GM12891 (cell line): ENCODE measurements at places on chromosomes 7 and 10.

GRCh38 chr10:46052791-46053375, 6.8 kb upstream of the MSMB start:
- no peak for DNase-seq

- no peak for DNase-seq
Measured at GRCh38 chr7:117012696-117013095, 59.4 kb downstream of the ST7 start.

DNA sequence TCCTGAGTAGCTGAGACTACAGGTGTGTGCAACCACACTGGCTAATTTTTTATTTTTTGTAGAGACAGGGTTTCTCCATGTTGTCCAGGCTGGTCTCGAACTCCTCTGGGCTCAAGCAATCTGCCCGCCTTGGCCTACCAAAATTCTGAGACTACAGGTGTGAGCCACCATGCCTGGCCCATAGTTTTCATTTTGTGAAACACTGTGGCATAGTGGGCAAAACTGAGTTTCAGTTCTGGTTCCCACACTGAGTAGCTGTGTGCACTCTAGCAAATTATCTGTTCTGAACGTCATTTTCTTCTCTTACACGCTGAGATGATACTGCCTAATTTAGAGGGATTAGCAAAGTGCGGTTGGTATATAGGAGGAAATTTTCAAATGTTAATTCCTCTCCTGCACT, 13.5 kb downstream of the ATP5MK start:
- no peak for DNase-seq

DNA sequence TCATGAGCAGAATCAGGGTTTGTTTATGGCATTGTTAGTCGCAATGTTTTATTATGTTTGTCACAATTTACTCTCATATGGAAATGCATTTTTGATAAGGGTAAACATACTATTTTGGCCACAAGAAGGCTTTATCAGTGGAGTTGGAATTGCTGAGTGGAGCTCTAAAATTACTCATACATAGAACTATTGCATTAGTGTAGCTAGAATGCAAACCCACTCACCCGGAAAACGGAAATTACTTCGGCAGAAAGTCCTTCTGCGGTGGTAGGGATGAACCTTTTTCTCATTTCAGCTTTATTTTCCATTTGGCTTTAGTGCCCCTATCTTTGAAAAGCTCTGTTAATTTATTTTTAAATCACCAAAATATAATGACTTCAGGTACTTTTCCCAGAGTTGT, 42.8 kb upstream of the NPY start:
- no peak for DNase-seq

DNA sequence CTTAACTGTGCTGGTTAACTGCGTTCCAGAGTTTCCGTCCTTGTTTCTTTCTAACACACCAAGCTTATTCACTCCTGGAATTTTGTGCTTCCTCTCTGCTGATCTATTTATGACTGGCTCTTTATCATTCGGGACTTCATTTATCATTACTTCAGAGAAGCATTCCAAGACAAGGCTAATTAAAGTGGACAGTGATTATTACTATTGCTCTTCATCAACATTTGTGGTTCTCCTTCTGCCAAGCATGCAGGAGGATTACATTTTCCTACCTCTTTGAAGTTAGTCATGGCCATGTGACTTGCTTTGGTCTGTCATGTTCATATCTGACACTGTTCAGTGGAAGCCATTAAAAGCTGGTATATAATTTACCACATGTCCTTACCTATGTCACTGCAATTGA, 172.4 kb upstream of the AGR3 start:
- DNase-seq, result no peak

GRCh38 chr7:157874870-157875229, 538.0 kb downstream of the DNAJB6 start:
- DNase-seq, result no peak

GRCh38 chr7:143902332-143902899, 440 bp upstream of the TCAF1 start:
- no peak for DNase-seq

- no peak for DNase-seq
Measured at GRCh38 chr7:37820708-37821468, 27.5 kb upstream of the NME8 start.

GRCh38 chr10:125049216-125049881, 107.4 kb downstream of the ZRANB1 start:
- DNase-seq, result no peak

GRCh38 chr7:101598422-101598985, 30.6 kb downstream of the MYL10 start:
- DNase-seq, result no peak

GRCh38 chr7:142793156-142793555, 22.4 kb downstream of the PRSS2 start:
- no peak for DNase-seq

DNA sequence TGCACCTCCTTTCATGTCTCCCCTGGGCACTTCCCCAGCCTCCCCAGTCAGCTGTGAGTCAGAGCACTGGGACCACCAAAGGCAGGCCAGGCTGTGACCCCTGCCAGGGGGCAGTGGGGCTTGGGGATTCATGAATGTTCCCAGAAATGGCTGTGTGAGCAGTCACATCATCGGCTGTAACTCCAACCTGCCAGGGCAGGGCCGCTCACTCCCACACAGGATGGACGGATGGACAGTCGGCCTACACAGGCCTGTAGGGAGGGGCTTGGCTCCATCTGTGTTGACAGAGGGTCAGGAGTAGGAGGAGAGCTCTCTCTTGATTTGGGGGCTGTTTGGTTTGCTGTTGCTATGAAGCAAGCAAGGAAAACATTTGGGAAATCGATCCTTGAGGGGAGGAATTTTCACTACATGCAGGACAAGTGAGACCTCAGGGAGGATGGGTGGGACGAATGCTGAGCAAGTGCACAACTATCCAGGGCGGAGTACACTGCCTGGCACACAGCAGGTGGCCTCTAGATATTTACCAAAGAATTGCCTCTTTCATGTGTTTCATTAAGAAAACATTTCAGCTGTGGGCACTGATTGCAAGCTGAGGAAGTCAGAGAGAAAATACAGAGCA, 2.9 kb upstream of the IGFBP1 start:
- DNase-seq, result no peak

DNA sequence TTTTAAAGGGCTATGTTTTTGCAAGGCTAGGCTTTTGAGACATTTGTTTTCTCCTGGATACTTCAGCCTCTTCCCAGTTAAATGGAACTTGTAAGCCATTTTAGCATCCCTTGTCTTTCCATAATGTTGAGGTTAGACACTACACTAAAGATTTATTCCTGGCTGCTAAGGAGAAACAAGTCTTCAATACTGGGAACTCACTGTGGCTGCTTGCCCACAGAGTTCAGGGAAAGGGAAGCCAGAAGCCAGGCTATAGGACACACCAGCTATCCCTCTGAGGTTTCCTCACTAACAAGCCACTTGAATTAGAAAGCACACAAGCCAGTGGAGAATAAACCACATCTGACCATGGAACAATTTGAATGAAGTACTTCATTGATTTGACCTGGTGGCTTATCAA, 421.7 kb upstream of the CHRM2 start:
- DNase-seq, result no peak

DNA sequence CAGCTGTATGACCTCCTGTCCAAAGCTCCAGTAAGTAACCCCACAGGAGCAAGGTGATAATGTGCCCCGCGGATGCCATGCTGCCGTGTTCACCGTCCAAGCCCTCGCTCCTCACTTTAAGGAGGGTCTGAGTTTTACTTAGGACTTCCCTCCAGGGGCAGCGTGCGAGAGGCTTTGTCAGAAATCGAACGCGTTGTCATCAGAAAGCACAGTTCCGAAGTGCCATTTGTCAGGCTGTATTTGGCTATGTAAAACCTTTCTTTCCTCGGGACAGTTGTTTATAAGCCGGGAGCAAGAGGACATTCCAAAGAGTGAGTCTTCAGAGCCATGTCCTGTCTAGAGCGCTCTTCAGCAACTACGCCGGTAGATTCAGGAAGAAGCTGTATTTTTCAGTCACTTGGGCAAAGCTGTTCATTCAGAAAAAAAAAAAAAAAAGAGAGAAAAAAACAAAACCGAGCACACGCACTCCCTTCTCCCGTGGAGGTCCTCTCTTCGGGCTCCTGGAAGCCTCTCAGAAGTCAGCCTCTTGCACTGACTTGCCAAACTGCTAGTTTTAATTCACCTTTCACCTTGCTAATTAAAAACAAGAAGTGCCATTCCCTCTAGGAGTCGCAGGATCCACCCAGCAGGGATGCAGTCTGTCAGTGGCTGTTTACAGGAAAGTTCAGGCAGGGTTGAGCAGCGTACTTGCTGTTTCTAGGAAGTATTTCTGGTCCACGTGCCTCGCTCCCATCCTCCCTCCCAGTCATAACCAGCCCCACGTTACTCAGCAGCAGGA, at the start of gene SEMA3E:
Gene SEMA3E, minus strand, starts transcription at position 676 of the 778 bp plus-strand sequence.
- DNase-seq, result no peak

GRCh38 chr7:100122568-100122967, 3.1 kb downstream of the CNPY4 start:
- no peak for DNase-seq

DNA sequence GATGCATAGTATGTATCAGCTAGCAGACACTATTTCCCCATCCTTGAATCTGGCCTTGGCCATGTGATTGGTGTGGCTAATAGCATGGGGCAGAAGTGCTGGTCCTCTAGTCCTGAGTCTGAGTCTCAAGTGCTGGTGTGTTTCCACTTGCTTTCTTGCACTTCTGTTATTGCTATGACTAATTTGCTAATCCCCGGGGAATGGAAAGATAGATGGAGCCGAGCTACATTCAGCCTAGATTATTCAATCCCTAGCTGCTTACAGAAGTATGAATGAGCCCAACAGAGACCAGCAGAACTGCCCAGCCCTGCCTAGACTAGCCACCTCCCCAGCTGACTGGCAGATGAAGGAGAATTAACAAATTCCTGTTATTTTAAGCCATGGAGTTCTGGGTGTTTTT, 53.2 kb upstream of the SYPL1 start:
- no peak for DNase-seq
